Stimulated activated CD4-positive, alpha-beta T cell treated with anti-CD3 and anti-CD28 coated beads, Interleukin-15, amount 100 ng/mL, for 1 hour (primary cell): ENCODE measurements at places on chromosomes 2 and 18.

- DNase-seq: no peak
These were observed 14.7 kb downstream of the RNF103 start for GRCh38 chr2:86608832-86609410.

GRCh38 chr2:207681431-207681830 is 30.0 kb upstream of the CCNYL1 start:
- DNase-seq: no peak

DNA sequence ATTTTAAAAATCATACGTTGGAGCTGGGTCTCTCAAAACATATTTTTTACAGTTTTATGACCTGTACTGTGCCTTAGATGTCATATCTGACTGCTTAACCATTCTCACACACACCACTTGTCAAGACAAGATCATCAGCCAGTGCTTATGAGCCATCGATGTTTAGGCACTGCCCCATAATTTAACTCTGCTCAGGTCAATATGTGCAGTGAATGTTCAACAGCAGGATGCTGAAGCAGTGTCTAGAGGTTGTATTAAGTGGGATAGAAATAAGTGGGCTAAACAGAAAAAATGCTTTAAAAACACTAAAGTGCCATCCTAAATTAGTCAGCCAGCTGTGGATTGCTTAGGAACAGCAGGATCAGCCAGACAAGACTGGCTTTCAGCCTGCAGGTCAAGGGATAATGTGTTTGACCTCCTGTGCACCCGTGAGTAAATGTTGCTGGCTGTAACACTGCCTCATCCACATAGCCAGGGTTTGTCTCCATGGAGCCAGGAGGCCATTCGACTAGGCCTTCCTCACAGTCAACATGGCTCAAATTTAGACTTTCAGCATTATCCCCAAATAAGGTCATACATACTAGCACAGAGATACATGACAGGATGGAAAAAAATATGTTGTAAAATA is 139.0 kb upstream of the NXPH2 start:
- DNase-seq: no peak

- no peak for DNase-seq
These were observed 1.7 kb upstream of the MAPK4 start for GRCh38 chr18:50558157-50558556.

DNA sequence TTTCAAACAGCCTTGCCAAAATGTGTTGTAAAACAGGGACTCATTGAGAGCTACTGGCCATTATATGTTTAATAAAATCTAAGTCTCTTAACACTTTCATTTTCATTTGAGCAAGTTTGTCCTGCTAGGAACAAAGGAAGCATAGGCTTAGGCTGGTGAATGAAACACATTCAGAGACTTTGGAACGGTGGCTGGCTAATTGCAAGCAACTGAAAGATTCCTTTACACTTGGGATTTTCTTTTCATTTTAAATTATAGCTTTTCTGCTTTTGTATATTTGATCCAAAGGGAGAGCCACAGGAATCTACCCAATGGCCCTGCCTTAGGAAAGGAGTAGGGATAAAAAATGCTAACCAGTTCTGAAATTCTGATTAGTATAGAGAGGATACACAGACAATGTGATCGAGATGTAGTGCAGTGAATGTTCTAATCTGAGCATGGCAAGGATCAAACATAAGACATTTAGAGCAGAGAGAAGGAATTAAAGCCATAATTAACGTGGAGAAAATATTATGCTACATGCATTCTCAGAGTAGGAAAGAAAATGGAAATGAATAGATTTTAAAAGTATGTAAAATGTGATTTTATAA is 911.4 kb upstream of the SLC39A10 start:
- no peak for DNase-seq

- no peak for DNase-seq
These were observed 48.0 kb downstream of the CDK15 start for GRCh38 chr2:201854221-201854801.

- DNase-seq: no peak
These were observed 378.8 kb downstream of the SLC4A3 start for GRCh38 chr2:220006152-220006621.

GRCh38 chr18:50638016-50638883 is 78.4 kb downstream of the MAPK4 start:
- DNase-seq: no peak

- DNase-seq: no peak
These were observed 91.5 kb upstream of the PARD3B start for GRCh38 chr2:204453730-204454167.

DNA sequence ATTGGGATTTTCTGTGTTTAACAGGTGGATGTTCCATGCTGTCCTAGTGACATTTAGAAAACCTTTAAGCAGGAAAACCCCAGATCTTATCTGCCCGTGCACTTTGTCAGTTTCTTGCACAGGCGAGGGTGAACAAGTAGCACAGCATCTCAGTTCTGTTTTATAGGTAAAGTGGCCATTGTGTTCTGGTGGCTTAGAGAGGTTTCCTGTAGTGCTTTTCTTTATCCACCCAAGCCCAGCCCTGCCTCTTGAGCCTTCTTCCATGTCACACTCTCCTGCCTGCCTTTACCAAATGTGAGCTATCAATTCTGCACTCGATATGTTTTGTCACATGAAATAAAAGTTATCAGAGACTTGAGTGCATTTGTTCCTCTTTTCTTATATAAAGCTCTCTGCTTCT is 135.3 kb upstream of the NOSTRIN start:
- no peak for DNase-seq

DNA sequence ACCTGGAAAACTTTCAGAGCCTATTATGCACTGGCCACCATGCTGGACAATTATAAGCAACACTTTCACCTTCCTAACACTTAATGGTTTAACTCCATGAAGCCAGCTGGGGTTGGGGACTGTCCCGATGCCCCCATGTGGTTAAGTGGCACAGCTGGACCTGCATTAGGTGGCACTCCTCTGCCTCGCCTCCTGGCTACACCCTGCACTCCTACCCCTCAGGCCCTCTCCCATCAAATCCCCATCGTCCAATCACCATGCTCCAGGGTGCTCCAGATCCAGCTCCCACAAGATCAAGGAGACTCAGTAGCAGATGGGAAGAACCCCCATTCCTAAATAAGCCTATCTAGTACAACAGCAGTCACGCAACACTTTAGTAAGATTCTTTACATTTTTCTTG is 53.8 kb downstream of the HDLBP start:
- DNase-seq: no peak

GRCh38 chr18:80194874-80195570 is 52.3 kb downstream of the PARD6G start:
- DNase-seq: no peak

DNA sequence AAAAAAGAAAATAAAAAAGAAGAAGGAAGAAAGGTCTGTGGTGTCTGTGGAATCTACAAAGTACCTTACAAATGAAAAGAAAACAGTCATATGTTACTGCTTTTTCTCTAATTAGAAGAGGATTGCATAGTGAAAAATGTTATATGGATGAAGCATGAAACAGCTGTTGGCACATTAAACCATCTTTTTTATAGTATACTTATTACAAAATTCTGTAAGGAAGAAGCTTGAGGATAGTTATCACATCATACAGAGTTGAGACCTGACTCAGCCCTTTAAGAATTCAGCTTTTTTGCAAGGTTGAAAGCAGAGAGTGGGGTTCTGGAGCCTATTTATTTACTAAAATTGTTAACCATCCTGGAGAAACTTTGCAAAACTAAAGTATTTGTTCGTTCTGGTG is 222.7 kb downstream of the PHLPP1 start:
- no peak for DNase-seq

- no peak for DNase-seq
These were observed 384.3 kb upstream of the LYPD1 start for GRCh38 chr2:133054297-133054696.

DNA sequence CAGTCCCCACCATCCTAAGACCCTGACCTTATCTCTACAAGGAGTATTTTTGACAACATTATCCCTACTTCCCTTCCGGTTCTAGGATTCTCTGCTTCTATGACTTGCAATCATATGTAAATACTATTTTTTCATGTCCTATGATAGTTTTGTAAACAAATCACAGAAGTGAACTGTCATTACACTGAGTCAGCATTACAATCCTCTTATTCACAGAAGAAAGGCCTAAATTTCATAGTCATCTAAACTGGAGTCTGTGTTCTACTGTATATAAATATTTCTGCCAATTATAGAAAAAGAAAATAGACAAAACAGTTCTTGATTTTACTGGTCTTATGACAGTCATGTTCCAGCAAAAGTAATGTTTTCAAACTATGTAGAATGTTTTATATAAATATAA is 265.1 kb downstream of the NCKAP5 start:
- DNase-seq: no peak

DNA sequence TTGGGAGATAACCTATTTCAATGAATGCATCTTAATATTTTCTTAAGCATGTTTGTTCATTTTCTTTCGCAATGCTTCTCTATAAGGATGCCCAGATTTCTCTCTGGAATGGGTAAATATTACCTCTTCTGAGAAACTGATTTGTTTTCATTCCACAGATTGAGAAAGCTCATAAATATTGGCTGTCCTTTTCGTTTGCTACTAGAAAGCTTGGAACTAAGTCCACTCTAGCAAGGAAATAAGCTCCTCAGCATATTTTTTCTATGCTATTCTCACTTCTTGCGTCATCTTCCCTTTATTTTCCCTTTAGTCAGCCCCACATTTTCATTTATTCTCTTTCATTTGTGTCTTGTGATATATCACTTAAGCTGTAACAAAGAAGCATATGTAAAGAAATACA is 76.3 kb downstream of the ANTXR1 start:
- DNase-seq: no peak

- no peak for DNase-seq
These were observed 59.1 kb upstream of the SLC14A2 start for GRCh38 chr18:45556222-45556621.

DNA sequence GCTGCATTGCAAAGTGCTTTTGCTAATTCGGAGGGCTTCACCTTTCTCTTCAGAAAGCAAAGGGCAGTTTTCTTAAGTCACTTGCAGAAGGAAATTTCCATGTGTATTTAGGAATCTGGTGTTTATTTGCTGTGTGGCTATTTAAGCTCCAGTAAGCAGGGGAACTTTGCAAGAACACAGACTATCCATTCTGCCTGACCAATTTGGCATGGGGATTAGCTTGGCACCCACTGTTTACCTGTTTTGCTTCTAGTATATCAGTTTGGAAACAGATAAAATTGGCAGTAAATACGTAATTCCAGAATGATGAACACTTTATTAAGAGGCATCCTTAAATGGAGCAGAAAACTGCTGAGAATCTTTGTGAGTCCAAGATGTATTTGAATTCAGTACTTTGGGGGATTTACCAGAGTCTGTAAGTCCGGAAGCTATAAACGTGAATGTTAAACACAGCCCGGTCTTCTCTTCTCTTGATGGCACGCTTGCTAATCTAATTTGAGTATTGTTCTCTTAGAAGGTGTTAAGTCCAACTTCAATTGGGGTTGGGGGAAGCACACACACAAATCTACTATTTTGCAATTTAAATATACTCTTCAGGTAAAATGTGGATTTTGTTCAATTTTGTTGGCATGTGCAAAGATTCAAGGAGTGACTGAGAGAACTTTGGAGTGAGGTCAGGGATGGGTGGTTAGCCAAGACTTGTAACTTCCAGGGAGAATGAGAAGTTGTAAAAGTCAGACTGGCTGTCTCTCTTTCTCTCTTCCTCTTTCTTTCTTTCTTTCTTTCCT is 650 bp downstream of the ACKR3 start:
- DNase-seq: no peak

DNA sequence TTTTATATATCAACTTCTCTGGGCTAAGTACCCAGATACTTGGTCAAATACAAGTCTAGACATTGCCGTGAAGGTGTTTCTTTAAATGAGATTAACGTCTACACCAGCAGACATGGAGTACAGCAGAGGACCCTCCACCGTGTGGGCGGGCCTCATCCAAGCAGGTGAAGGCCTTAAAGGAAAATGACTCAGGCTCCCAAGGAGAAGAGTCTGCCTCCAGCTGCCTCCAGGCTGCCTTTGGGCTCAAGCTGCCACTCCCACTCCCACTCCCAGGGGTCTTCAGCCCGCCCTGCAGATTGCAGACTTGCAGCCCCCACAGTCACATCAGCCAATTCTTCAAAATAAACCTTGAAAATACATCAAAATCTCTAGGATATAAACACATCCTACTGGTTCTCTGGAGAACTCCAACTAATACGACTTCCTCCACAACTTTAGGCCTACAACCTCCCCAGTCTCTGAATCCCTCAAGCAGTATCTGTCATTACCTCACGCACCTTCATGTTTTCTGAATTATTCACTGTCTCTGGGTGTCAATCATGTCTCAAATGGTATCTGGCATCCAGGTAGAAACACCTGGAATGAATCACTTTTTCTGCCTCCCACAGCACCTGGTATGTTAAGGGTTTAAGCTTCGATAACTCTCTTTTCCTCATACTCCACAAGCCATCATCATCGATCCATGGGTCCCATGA is 6.9 kb downstream of the ITGB1BP1 start:
- DNase-seq: no peak

GRCh38 chr2:189545418-189545817 is 35.2 kb downstream of the SLC40A1 start:
- no peak for DNase-seq
